ENCODE measurements at places on chromosomes 2 and 18.

DNA sequence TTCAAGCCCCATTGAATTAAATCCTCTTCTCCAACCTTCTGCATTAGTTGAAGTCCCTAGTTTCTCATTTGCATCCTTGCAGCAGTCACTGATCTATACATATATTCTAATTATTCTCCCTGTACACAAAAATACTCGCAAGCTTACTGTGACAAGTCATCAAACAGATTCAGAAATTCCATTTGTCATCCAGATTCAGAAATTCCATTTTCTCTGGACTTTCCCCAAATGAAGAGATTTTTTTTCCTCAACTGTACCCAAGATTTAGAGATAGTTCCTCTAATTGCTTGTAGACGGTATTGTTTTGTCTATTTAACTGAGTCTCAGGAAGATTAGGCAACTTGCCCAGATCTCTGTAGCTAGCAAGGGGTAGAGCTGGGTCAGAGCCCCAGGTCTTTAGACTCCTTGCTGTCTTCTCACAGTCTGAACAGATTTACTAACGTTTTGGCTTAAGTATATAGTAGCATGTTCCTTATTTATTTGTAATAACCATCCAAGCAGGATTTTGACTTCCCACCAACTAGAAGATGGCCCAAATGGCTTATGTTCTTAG, 34.2 kb downstream of the RAB12 start:
- DNase-seq, result no peak

DNA sequence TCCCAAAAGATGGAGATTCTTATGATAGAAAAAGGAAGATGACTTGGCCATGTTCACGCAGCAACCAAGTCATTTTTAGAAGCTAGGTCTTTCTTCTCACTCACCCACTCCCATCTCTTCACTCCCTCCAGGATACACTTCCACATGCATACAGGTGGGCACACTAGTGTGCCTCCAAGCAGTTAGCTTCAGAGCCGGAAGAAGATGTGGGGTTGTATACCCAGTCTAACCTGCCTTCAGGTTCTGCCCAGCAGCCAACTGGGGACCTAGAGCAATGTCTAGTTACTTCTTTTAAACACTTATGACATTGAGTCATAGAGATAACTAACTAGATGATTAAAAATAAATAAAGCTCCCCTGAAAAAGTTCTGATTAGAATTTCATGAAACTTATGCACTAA, 21.8 kb upstream of the TANK start:
- DNase-seq, result no peak

DNA sequence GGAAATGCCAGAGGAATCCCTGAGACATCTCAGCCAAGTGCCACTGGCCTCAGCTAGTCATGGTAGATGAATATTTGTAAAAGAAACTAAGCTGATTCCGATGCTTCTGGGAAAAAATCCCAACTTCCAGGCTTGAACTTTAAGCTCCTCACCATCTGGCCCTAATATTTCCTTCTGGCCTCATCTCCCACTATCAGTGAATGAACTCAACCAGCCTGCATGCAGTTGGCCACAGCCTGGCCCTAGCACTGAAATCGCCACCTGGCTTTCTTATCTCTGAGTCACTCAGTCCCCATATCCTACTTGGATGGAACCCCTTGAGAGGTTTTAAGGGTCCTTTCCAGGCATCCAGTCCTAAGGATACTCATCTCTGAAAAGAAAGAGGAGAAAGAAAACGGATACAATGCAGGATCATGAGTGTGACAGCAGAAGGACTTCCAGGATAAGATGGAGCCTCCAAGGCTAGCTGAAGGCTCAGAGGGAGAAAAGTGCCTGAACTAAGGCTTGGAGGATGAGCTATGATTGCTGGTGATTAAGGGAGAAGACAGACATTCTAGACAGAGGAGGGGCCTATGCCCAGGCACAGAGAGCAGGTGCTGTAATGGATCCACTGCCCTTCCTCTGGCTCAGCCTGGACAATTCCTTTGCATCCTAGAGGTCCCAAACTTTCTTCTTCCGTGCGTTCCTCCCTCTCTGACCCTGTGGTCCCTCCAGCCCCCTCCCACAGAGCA, 141.5 kb upstream of the MYCN start:
- DNase-seq, result no peak

- DNase-seq, result no peak
Observed at GRCh38 chr18:12315911-12316310, 7.9 kb downstream of the TUBB6 start.

DNA sequence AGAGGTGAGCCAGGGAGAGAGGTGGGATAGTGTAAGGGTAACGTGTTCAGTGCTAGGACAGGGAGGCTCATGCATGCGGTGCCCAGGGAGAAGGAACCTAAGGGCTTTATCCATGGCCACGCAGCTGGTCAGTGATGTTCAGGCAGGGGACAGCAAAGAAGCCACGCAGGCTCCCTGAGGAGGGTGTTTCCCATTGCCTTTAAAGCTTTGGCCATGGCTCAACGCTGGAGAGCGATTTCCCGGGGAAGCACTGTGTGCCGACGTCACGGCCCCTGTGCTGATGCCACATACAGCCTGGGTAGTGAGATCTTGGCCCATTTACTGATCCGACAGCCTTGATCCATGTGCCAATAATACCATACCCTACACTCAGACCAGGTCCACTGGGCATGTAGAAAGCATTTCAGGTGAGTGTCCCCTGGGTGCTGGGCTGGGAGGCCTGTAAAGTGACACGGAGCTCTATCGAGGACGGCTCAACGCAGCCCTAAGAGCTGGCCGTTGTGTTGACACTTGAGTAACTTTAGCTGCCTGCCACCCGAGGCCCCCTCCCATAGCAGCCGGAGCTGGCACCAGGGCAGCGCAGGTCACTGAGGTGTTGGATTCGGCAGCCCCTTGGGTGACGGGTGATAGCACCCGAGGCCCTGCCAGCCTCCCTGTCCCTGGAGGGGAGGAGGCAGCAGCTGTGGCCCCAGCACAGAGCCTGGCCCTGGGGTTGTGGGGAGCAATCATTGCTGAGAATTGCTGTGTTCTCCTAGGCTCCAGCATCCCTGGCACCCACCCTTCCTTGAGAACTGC, 41.4 kb downstream of the PDIA6 start:
- no peak for DNase-seq

- DNase-seq, result no peak
Observed at GRCh38 chr2:232569541-232569940, 19.1 kb downstream of the EIF4E2 start.

GRCh38 chr2:23695890-23696751, 230.8 kb downstream of the ATAD2B start:
- no peak for DNase-seq

DNA sequence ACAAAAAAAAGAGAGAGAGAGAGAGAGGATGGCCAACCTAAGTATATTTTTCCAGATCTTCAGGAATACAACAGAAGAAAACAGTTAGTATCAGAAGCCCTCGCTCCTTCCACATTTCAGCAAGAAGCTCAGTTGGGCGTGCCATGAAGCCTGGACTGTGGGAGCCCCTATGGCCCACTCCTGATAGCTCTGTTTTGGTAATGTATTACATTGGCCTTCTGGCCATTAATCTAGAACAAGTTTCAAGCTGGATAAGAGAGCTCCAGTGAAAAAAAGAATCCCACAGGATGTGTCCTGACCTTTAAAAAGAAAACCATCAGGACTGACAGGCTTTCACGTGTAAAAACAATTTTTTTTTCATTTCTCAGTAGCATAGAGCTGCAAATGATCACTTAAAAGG, 197.9 kb downstream of the ICOS start:
- DNase-seq, result no peak

DNA sequence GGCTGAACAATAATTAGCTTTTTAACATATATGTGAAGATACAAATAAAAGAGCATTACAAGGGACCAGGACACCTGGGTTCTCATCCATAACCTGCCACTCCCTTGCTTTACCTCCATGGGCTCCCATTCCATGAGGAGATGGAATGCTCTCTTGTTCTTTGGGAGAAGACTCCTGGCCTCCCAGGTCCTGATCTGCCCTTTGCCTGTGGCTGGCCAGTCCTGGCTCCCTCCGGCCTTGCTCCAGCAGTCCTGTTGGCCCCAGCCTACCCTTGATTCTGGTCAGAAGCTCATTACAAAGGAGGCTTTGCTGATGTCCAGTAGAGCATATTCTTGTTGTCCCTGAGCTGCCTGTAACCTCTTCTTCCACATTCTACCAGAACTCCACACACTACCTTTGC, 60.3 kb downstream of the ADD2 start:
- DNase-seq, result no peak

Data from NCI-H1694 (cell line).